Activated naive CD8-positive, alpha-beta T cell treated with anti-CD3 and anti-CD28 coated beads, Interleukin-2, amount 10 ng/mL, durations not matched to agents 7 days and 5 days (primary cell): ENCODE measurements at places on chromosomes 1 and 21. TPM values are rescaled to one million over a fixed set of nuclear protein-coding genes. Genes with fewer than 3 reads are reported as not detected.

LCE2C gene
- not detected for total RNA-seq

VSIG8 gene
- not detected for total RNA-seq

PSMD4 gene
- 170 TPM for total RNA-seq

TTLL10 gene
- total RNA-seq = not detected

ZNF593OS gene
- total RNA-seq = not detected

KCNE2 gene
- total RNA-seq = not detected

ARF1 gene
- 284 TPM for total RNA-seq

BCAR3 gene
- 0.91 TPM for total RNA-seq

PLA2G5 gene
- total RNA-seq = not detected

TESK2 gene
- 5.8 TPM for total RNA-seq

TEX38 gene
- not detected for total RNA-seq

TRIM58 gene
- 0.09 TPM for total RNA-seq

C8B gene
- not detected for total RNA-seq

RERE gene
- total RNA-seq = 64.4 TPM

C4BPA gene
- total RNA-seq = not detected

INTS7 gene
- 22.6 TPM for total RNA-seq

PLA2G4A gene
- total RNA-seq = 0.19 TPM

LAPTM5 gene
- 485 TPM for total RNA-seq

PLEKHN1 gene
- total RNA-seq = 4.8 TPM

VWA1 gene
- 0.36 TPM for total RNA-seq

ANXA9 gene
- total RNA-seq = not detected

YIPF1 gene
- 19.5 TPM for total RNA-seq

SPRR1A gene
- not detected for total RNA-seq

HSD3B2 gene
- total RNA-seq = not detected

DMBX1 gene
- not detected for total RNA-seq

MYOC gene
- not detected for total RNA-seq

PEAR1 gene
- total RNA-seq = 0.28 TPM
